Esophagus squamous epithelium (tissue), 5 donors: ENCODE measurements at places on chromosomes 1 and 21. TPM values are rescaled to one million over a fixed set of nuclear protein-coding genes. Genes with fewer than 3 reads are reported as not detected.

- DNase-seq = no peak
These were observed 175.4 kb upstream of the COA6 start for GRCh38 chr1:234197839-234198238.

UTP25 gene
- 8.9 TPM for total RNA-seq

LYPD8 gene
- not detected for total RNA-seq

- DNase-seq = no peak
These were observed 42.3 kb downstream of the NFIA start for GRCh38 chr1:61124696-61125095.

GRCh38 chr1:113579256-113580018 is 179.8 kb downstream of the PHTF1 start:
- no peak for DNase-seq

C1orf116 gene
- total RNA-seq = 90.7 TPM

- DNase-seq = no peak
These were observed 185.2 kb downstream of the LBR start for GRCh38 chr1:225242611-225243010.

LCE1D gene
- not detected for total RNA-seq

- DNase-seq = no peak
These were observed 7.1 kb downstream of the C1orf226 start for GRCh38 chr1:162388615-162389014.

GRCh38 chr1:107433068-107433467 is 292.2 kb downstream of the NTNG1 start:
- no peak for DNase-seq

GRCh38 chr1:5661196-5662085 is 330.8 kb downstream of the NPHP4 start:
- DNase-seq = no peak

- no peak for DNase-seq
These were observed 484.8 kb downstream of the PTPRC start for GRCh38 chr1:199123615-199124014.

DNA sequence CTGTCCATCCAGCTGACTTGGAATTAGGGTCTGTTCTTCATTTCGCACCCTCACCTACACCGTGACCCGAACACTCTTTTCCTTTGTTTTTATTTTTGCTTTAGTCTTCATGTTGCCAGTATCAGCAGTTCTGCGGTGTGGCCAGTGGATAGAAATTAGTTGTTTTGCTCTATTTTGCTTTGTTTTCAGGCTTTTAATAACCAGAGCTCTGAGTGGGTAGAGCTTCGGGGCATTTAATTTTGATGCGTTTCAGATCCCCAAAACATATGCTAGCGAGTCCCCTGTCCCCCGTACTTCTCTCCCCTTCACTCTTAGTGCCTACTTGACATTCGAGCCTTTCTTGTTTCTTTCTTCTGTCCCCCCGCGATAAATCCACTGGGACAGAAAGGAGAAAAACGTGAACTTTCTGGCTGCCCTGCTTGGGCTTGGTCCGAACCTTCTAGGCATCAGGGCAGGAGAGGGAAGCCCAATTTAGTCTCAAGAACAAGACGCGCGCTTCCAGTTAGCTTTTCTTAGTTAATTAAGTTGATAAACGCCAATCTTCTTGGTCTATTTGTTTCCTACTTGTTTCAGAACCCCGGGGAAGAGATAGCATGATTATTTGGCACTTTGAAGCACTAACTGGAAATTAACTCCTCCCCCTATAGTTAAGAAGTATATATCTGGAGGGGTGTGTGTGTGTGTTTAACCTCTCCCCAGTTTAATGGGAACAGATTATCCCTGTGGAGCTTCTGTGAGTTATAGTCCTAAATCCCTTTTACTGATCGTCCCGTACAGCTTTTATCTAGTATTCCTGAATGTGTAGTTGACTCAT is 839 bp downstream of the SWT1 start:
- DNase-seq = no peak

- DNase-seq = no peak
These were observed 315.3 kb downstream of the TPR start for GRCh38 chr1:186059752-186060151.

- DNase-seq = peak; percentile 12
These were observed 3.6 kb downstream of the CR1 start for GRCh38 chr1:207499573-207499972.

DNA sequence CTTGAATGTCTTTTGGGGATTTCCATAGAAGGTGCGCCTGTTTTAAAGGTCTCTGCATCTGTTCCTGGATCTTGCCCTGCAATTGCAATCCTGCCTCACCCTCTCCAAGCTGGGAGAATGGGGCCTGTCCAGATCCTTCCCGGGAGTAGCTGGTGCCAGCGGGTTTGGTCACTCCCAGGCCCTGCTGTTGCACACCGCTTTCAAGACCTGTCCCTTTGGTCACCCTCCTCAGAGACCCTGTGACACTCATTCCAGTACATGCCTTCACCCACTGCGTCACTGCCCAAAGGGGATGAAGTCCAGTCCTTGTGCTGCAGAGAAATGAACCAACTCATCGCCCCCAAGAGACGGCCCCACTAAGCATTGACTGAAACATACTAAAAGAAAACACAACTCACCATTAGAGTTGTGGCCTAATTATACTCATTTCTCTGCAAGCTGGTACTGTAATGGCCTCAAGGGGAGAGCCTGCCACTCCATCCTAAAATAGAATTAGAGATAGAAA is 1.9 kb upstream of the IRF2BP2 start:
- DNase-seq = no peak

- no peak for DNase-seq
These were observed 4.4 kb upstream of the C1orf56 start for GRCh38 chr1:151043163-151043562.

GRCh38 chr1:95309031-95309471 is 75.0 kb downstream of the RWDD3 start:
- DNase-seq = no peak

DNA sequence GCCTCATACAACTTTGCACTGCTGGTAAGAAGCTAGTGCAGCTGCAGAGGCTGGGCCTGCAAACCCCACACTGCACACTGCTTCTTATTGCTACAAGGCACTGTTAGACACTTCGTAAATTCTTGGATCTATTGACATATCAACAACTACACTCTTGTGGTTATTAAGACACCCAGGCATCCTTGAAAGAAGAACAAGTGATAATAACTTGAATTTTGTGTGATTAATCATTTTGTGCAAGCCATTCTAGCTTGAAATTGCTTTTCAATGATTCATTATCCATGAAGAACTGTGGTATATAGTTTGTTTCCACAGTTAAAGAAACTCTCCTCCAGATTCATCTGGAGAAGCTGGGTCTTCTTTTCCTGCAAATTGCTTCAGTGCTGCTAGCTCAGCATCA is 33.7 kb upstream of the IFI44L start:
- no peak for DNase-seq
